ENCODE measurements at places on chromosomes 16 and 17.

GRCh38 chr16:68645494-68646388 is 631 bp downstream of the CDH3 start:
- peak; percentile 1 for DNase-seq

DNA sequence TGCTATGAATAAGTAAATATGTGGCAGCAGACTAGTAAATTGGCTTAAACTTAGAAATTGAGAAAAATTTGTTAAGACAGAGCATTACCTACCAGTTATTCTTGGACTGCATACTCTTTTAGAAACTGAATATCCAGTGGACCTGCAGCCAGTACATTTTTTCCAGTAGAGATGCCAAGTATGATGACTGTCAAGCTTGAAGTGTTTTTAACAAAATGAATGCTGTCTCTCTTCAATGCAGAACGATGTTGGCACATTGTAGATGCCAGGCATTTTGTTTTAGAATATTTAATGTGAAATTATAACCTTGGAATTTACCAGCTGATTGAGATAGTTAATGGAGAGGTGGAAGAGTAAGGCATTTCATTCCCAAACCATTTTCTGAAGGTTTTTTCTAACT is 52.5 kb downstream of the NFAT5 start:
- DNase-seq: no peak

- no peak for DNase-seq
These were observed 363.4 kb downstream of the C16orf95 start for GRCh38 chr16:86953631-86954391.

- DNase-seq: no peak
These were observed 1.5 kb upstream of the SPAG7 start for GRCh38 chr17:4969047-4969550.

DNA sequence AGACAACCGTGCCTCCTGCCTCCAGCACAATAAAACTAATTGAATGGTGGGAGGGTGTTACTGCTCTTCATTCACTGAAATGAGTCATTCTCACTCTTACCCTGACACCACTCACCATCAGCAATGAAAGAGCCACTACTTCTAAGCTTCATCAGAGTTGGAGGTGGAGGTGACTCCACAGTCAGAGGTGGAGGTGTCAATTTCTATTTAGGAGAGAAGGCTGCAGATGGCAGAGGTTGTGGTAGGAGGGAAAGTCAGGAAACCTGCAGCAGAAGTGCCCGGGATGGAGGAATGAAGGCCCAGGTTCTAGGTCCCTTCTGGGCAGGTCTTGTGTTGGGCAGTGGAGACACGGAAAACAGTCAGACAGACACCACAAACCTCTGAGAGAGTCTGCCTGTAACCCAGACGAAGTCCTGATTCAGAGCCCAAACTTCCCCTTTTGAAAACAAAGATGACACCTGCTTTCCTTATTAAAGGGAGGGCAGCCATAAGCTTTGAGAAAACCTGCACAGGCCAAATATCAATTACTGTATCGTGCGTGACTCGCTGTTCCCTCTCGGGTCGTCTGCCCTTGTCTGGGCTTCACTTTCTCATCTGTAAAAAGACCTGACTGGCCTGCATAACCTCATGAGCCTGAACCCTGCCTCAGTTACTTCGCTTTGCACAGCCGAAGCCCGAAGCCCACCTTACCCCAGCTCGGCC is 668 bp downstream of the ATPAF2 start:
- no peak for DNase-seq

DNA sequence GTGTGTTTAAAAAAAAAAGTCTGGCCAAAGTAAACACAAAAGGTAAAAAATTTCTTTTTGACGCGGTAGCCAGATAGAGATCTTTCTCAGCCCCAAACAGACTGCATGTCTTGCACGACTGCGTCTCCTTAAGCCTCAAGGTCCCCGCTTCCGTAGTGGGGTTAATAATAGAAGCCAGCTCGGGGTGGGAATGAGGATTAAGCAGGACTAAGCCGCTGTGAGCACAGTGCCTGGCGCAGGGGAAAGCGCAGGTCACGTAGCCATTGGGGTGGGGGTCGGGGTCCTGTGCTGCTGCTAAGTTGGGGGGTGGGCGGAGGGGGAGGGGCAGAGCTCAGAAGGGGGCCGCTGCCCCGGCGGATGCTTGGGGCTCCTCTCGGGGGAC is 521 bp downstream of the GGA2 start:
- no peak for DNase-seq

DNA sequence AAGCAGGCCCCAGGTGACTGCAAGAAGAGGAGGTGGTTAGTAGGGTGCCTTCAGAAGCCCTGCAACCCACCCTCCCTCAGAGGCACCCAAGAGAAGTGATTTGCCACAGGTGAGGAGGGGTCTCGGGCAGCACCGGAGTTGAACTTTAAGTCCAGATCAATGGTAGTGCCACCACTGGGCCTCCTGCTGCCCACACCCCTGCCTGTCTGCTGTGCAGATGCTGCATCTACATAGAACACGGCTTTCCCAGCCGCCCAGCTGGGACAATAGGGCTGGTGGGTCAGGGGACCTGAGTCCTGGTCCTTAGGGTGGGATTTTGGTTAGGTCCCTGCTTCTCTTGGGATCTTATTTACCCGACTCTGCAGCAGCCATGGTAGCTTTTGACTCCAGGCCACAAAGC is 17.6 kb upstream of the FAM83G start:
- DNase-seq: no peak

GRCh38 chr16:78221892-78222291 is 122.4 kb downstream of the WWOX start:
- DNase-seq: no peak

DNA sequence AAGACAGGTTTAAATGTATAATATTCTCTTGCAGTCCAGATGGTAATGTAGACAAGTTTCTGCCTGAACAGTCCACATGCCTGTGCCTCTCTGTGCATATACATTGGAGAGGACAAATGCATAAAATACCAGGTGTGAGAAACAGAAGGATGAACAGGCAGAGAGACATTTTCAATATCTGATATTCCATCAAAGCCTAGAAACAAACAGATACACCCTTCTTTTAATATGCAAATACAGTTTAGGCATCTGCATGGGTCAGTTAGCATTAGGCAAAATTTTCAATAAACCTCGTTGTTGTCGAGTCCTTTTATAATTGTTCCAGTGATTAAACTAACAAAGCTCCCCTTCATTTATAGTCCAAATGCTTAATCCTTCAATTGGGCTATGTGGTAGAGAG is 897 bp downstream of the OMG start:
- DNase-seq: no peak

GRCh38 chr16:14358697-14359305 is 271.3 kb downstream of the PARN start:
- no peak for DNase-seq

GRCh38 chr17:58278661-58279015 is 2.1 kb downstream of the MPO start:
- no peak for DNase-seq

DNA sequence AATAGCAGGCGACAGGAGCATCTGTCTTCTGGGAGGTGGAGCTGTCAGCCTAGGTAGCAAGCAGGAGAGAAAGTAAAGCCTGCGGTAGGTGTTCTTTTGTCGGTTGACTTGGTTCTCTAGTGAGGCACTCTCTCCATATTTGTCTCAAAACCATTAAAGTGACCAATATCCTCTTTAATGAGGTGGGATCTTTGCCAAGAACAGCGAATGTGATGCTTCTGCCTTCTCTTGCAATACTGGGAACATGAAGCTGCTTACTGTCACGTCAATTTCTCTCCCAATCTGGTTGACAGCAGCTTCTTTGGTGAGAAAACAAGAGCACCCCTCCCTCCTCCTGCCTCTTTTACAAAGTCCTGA is 176.7 kb downstream of the ABCC12 start:
- DNase-seq: no peak

- DNase-seq: no peak
These were observed 910 bp downstream of the ITGAL start for GRCh38 chr16:30473231-30474073.

DNA sequence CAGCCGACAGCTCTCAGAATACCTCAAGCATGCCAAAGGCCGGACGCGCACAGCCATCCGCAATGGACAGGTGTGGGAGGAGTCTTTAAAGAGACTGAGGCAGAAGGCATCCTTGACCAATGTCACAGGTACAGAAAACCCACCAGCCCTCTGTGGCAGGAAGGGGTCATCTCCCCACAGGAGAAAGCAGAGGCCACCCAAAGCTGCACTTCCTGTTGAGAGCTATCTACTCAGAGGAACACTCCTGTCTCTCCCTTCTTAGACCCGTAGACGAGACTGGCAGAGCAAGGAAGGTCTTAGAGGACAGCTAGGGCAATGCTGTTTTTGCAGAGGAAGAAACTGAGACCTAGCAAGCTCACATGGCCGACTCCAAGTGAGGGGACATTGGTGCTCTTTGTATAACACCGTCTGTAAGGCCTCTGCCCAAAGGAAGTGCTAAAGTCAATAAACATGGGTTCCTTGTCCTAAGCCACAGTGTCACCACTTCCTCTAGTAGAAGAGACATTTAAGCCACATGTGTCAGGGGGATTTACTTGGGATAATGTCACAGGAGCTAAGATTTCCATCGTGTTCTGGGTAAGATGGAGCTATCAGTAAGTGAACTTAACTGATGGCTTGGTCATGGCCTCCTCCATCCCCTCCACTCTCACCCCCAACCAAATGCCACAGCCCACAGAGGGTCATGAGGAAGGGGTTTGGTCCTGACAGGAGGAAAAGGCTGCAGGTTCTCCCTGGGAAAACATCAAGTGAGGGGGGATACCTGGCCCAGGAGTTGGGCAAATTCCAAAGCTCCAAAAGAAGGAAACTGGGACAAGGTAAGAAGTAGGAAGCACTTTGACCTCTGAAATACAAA is 9.4 kb downstream of the LPO start:
- DNase-seq: no peak

DNA sequence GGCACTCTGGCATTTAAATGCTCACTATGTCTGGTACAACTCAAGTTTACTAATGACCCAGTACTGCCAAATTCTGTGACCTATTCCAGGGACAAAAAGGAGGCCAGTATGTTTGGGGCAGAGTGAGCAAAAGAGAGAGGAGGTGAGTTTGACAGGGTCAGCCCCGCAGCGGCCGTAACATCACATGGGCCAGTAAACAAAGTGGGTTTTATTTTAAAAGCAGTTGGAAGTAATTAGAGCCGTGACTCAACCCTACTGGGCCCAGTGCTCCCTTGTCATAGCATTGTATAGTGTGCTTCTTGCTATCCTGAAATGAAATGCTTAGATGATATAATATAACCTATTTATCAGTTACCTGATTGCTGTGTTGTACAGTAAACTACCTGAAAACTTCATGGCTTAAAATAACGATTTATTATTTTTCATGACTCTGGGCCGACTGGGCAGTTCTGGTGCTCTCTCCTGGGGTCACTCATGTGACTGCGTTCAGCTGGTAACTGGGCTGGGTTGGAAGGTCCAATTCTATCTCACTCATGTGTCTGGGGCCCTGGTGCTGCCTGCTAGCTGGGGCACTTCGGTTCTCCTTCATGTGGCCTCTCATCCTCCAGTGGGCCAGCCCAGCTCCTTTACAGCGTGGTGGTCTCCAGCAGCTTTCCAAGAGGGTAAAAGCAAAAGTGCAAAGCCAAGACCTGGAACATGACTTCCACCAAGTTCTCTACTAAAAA is 27.4 kb downstream of the IQCK start:
- no peak for DNase-seq

DNA sequence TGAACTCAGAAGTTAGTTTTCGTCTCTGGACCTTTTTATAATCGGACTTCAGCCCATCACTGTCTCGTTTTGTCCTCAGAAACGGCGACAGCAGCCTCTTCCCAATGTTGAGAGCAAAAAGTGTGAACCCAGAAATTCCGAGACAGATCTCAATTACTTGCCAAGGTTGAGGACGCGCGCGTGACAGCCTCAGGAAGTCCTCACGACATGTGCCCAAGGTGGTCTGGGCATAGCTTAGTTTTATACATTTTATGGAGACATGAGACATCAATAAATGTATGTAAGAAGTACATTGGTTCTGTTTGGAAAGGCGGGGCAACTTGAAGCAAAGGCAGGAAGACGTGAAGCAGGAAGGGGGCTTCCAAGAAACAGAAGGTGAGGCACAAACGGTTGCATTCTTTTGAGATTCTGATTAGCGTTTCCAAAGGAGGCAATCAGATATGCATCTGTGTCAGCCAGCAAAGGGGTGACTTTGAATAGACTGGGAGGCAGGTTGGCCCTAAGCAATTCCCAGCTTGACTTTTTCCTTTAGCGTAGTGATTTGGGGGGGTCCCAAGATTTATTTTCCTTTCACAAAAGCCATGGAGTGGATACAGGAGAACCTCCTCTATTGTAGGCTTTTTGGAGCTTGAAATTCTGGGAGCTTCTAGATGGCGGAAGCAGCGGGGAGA is 583 bp upstream of the ZNF747 start:
- DNase-seq: no peak

GRCh38 chr17:20009302-20010098 is at the start of gene SPECC1:
TSS of gene SPECC1 (plus strand) at chr17:20009359. CDS start at chr17:20096652, 87,293 bp downstream.
- DNase-seq: no peak

DNA sequence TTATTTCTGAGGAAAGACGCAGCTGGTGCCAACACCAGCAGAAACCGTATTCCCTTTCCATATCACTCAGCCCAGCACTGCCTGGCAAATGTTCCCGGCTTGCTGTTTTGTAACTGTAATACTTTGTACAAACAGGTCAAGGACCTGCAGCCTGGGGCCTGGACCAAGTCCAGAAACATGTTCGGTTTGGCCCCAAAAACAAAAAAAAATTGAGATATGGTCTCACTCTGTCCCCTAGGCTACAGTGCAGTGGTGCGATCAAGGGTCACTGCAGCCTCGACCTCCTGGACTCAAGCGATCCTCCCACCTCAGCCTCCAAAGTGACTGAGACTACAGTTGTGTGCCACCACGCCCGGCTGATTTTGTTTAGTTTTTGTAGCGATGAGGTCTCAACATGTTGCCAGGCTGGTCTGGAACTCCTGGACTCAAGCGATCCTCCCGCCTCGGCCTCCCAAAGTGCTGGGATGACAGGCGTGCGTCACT is 1.2 kb downstream of the HAGH start:
- no peak for DNase-seq

DNA sequence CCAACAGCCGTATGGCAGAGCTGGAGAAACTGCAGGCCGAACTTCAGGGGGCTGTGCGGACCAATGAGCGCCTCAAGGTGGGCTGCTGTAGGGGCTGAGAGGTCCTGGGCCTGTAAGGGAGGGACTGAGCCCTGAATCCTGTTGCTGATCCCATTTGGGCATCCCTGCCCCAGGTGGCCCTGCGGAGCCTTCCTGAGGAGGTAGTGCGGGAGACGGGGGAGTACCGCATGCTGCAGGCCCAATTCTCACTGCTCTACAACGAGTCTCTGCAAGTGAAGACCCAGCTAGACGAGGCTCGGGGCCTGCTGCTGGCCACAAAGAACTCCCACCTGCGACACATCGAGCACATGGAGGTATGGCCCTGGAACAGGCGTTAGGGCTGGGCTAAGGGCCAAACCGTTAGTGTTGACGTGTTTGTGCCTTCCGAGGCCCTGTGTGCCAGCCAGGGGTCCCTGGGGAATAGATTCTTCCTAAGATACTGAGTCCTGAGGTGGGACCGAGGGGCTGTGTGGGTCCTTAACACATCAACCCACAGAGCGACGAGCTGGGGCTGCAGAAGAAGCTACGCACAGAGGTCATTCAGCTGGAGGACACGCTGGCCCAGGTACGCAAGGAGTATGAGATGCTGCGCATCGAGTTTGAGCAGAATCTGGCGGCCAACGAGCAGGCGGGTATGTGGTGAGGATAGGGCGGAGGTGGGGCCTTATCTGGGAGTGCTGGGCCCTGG is 4.2 kb downstream of the RNF40 start:
- no peak for DNase-seq
